ENCODE measurements at places on chromosomes 11 and 22. TPM values are rescaled to one million over a fixed set of nuclear protein-coding genes. Genes with fewer than 3 reads are reported as not detected.

GRCh38 chr11:79940974-79941735, 500.3 kb upstream of the TENM4 start:
- DNase-seq = no peak

DNA sequence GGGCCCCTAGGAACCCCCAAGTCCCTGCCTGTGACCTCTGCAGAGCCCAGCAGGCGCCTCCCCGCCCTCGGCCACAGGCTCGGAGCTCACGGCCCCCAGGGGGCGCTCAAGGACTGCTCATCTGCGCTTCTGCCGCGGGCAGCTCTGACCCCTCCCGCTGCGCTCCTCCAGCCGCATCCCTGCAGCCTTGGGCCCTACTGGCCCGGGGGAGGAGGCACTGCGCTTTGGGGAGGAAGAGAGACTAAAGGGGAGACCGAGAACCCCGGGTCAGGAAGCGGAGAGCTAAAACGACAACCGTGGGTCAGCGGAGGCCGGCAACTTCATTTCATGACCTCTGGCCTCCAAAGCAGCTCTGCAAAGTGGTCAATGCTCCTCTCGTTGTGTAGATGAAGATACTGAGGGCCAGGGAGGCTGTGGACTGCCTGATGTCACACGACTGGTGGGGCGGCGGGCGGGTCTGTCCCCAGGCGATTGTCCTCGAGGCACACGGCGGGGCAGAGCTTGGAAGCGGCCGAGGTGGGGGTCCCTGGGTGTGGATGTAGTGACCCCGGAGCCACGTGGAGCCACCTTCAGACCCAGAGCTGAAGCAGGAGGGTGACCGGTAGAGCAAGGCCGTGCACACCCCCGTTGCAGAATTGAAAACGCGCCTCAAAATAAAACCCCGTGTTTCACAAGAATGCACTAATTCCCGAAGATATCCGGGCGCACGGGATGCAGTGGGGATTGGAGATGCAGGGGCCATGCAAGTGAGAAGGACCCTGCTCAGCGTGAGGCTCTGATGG, 2.7 kb upstream of the KRTAP5-6 start:
- peak; percentile 99 for DNase-seq

DNA sequence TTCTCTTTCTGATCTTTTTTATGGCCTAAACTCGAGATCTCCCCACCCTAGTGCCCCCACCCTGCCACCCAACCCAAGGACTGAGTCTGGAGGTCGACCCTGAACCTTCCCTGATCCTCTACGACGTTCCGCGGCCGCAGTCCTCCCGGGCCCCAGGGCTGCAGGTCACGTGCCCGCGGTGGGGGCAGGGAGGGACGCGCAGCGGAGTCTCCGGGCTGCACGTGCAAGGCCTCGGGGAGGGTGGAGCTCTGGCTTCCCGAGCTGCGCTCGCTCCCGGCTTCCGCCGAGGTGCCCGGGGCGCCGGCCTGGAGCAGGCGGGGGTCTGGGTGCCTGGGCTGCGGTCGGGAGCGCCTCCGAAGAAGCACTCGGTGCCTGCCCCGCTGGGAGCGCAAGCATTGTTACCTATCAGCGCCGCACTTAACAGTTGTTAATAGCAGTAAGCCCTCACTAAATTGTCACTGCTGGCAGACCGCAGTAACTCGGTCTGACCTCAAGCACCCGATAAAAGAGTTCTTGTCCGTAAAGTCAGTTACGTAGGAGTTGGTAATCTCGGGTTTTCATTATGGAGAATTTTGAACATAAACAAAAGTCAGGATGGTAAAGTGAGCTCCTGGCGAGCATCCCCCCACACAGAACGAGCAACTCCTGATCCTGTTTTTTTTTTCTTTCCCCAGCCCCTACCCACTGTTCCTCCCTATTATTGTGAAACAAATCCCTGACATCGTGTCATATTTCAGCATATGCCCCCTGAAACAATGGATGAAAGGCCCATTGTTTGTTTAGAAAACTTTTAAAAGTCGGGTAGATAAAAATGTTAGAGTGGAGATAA, 69.7 kb upstream of the EP300 start:
- peak; percentile 92 for DNase-seq

Gene NPAS4
- total RNA-seq = not detected

DNA sequence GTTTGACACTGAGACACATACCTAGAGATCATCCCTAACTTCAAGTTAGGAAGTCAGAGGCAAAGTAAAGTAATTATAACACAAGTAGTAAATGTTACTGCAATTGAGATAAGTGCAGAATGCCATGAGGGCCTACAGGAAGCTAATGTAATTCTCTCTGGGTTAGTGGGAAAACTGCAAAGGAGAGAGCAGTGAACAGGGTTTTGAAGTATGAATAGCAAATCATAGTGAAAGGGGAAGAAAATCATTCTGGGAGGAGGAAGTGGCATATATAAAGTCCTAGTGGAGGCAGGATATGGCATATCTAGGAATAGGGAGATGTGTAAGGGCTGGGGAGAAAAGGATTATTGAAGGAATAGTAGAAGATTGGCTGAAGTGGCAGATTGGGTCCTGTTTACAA, 27.9 kb downstream of the RNF169 start:
- DNase-seq = no peak

DNA sequence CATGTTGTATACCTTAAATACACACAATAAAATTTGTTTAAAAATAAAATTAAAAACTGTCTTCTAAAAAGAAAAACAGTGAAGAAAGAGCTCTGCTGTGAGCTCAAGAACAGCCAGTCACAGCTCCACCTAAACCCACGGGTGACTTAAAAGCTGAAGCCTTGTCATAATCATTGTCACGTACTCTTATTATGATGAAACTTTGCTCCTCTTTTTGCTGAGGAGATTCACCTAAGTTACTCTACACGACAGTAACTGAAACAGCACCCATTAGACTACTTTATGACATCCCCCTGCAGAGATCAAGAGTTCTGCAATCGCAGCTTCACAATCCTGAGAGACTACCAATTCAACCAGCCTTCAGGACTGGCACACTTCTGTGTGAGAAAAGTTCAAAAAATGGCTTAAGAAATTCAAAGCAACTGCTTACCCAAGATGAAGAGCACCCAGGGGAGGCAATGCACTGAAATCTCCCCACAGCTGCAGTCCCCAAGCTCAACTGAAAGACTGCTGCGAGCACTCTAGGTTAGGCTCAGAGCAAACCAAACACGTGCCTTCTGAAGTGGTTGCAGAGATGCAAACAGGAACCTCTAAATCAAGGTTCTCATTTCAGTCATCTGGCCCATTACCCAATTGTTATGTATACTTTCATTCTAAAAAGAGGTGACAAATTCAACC, at the start of gene JAML:
Gene JAML (minus strand): TSS at position 501 of the 678 bp plus-strand sequence. CDS start 10,145 bp downstream, outside the sequence.
- DNase-seq = no peak

GRCh38 chr11:9575260-9576240, 2.1 kb downstream of the WEE1 start:
- no peak for DNase-seq

Measured in pancreas (tissue), 10 donors.